ENCODE measurements at places on chromosomes 2 and 18.

GRCh38 chr2:27078267-27079194 is at the start of gene EMILIN1:
Gene EMILIN1, plus strand, starts transcription at chr2:27078615. Its CDS starts 451 bp downstream, at chr2:27079066.
- DNase-seq: peak; percentile 58

- DNase-seq: no peak
These were observed 37.7 kb upstream of the MMADHC start for GRCh38 chr2:149625271-149625670.

DNA sequence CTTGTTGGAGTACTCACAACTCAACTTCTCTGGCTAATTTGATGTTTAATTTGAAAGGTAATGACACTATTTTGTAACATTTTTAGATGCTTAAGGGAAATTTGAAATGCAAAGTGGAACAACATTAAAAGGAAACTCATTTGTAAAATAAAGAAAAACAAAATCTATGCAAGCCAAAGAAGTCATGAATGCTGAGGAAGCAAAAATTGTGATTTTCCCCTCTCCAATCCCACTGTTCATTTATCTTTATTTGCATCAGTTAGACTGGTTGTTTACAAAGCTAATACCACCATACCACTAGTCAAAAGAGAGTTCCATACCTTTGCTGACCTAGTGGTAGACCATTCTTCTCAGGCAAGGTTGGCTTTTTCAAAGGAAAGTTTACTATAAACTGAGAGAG is 2.2 kb upstream of the B4GALT6 start:
- no peak for DNase-seq

- DNase-seq: peak; percentile 31
These were observed 198.9 kb downstream of the SMAD7 start for GRCh38 chr18:48751727-48752468.

DNA sequence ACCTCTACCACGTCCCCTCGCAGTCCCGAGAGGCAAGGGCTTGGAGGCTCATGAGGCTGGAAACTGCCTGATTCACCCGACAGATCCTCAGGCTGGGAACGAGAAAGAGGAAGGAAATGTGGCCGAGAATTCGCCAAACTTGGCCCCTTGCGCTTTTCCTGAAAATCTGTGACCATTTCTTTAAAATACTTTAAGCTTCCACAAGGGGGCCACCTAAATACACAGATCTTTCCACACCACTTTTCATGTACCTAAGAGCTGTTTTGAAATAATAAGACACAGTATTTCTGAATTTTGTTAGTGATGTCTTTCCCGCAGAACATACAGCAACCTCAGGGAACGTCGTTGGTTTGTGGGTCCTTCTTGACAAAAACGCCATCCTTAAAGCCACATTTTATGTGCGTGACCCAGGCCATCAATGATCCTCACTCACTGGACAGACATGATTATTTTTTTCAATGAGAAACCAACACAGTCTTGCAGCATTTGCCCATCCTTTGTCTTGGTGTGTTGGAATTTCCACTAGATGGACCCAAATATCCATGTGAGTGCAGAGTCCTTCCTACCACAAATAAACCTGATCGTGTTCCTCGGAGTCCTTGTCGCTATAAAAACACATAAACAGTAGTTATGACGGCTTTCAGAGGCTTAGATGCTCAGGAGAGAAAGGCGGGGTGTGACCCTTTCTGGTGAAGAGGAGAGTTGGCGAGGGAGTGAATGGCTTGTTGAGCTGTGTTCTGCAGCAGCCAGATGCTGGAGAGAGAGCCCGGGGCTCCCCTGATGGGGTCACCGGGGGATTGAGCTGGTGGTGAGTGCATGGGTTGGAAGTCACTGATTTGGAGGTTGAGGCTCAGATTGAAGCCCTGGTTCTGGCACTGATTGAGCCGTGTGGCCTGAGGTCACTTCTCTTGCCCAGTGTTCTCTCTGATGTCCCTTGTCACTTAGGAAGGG is 25.0 kb downstream of the DCDC2C start:
- DNase-seq: no peak

DNA sequence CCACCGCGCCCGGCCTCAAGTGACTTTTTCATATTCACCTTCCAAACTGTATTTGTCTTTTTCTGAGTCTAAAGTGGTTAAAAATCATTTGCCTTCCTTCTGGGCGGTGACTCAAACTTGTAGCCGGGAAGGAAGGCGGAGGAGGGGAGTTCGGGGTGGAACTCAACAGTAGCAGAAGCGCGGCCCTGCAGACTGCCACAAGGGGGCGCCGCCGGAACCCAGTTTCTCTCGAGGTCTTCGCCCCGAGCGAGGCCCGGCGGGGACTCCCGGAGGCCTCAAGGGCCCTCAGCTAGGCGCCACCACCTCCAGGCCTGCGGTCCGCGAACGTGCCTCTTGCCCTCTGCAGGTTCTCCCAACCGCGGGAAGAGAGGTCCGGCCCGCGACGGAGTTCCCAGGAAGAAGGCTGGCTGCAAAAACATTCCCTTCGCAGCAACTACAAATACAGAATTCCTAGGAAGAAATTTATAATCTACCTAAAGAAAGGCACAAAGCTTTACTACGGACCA is 16.8 kb upstream of the ITM2C start:
- DNase-seq: peak; percentile 65

- DNase-seq: no peak
These were observed 412.1 kb upstream of the TRIB2 start for GRCh38 chr2:12304564-12305171.

GRCh38 chr2:235527806-235528469 is 34.1 kb downstream of the AGAP1 start:
- DNase-seq: no peak

GRCh38 chr2:103161456-103162289 is 399.8 kb downstream of the TMEM182 start:
- DNase-seq: peak; percentile 5

GRCh38 chr2:72166279-72166678 is 18.6 kb upstream of the CYP26B1 start:
- DNase-seq: no peak

DNA sequence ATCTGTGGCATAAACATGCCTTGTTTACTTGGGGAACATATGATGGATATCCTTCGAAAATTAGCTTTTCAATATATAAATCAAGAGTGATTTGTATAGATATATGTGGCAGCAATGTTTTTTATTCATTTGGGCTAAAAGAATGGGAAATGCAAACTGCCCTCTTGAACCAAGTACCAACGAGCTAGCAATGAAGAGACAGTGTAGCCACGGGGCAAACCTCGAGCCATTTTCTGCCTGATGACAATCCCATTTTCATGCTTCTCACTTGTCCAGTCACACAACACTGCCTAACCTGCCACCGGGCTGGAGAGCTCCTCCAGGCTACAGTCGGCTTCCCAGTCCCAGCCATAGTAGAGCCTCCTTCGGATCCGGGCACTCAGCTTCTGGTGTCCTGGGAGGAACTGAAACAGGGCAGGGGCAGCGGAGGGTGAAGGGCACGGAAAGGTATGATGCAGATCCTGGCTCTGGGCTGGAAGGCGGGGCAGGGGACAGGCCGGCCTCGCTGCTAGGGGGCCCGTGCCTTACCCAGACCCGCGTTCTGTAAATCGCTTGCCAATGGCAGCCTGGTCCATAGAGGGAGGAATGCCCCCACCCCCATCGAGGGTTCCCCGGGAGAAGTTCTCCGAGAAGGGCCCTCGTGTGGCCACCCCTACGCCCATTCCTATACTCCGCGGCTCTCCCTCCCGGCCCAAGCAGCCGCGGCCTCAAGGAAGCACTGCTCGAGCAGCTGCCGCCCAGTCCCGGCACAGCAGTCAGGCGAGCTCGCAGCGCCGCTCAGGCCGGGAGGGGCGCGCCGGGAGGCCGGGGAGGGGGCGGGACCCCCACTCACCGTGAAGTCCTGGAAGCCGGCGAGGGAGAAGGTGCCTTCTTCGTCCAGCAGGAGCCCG is 552 bp downstream of the CNPPD1 start:
- no peak for DNase-seq

GRCh38 chr18:41744421-41745030 is 210.5 kb upstream of the PIK3C3 start:
- no peak for DNase-seq

DNA sequence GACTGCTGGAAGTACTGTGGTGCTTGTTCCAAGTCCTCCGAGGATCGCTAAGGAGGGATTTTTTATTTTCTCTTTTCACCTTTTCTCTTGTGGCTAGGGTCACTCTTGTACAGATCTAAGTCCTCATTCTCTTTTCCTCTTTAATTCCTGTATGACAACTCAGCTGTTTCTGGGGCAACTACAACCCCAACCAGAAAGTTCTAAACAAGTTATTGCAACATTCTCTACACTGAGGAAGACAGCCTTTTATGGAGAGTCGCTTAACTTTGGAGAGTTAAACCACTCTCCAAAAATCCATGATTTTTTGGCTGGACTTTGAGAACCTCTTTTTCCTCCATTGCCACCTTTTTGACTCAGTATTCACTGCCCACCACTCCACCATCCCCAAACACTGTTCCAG is 74.0 kb upstream of the SESTD1 start:
- no peak for DNase-seq

DNA sequence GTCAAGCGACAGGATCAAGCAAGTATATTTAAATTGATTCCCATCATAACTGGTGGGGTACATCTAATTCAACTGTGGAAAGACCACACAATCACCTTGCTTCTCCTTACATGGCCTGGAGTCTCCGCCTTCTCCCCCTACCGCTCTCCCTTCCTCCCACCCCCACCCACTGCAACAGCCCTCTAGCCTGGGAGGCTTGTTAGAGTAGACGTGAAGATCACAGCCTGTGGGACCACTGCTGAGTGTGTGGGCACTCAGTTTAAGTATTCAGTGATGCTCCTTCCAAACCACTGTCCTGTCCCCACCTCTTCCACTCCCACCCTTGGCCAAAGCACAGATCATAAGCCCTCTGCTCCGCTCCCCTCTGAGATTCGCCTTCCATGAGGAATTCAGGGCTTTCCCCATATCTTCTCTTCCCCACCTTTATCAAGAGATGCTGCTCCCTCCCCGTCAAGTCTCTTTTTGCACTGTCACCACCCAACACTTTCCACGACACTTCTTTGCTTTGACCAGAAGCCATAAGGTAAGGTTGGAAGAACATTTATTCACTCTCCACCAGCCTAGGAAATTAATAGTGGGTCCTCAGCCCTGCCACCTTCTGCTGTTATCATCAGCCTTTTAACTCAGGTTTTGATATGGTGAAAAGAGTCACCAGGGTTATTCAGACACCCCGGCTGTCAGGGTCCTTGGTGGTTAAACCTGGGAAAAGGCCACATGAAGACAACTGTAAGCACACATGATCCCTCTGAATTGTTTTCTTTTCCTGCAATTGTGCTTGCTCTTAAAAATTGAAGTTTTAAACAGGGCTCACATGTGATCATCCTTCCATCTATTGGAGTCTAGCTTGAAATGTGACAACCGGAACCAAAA is 1.7 kb downstream of the METTL4 start:
- DNase-seq: no peak

DNA sequence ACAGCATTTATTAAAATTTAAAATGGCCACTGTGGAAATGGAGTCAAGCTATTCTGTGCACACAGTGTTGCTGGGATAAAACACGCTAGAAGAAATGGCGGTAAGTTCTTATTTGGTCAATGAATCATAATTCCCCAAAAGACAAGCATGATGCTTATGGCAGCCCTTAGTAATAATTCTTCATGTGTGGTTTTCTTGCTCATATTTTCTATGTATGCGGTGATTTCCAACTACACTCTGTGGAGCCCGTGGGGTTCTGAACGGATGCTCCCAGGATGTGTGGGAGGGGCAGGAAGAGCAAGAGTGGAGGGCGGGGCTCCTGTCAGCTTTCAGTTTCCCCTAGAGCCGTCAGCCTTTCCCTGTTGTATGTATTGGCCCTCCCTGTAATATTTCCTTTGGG is 91.7 kb upstream of the RMDN2 start:
- no peak for DNase-seq

DNA sequence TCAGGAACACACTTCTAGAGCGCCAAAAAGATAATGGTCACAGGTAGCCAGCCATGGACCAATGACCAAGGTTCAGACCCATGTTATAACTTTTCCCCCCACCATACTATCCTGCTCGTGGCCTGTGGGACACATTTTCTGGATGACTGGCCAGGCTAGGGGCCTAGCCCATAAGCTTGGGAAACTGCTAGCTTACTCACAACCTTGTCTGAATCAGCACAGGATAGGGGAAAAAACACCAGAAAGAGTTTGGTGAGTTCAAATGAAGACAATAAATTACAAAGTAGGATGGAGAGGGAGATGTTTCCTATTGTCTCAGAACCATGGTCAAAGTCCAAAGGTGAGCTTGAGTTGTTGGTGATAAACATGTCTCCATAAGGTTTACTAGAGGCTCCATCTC is 156.3 kb upstream of the CCDC68 start:
- no peak for DNase-seq

DNA sequence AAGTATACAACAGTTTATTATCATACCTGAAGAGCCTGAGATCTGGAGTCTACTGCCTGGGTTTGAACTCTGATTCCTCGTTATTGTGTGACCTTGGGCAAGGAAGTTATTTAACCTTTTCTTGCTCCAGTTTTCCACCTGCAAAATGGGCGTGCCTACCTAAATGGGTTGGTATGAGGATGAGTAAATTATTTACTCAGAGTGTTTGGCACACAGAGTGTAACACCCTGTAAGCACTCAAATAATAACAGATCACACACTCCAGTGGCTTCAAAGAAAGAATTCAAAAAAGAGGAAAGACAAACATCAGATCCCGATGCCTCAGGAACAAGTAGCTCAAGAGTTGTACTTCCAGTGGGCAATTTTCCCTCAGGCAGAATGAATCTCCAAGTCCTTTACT is 2.4 kb downstream of the SRD5A2 start:
- no peak for DNase-seq

GRCh38 chr2:167689444-167689843 is 558.0 kb downstream of the STK39 start:
- DNase-seq: no peak

- no peak for DNase-seq
These were observed 35.4 kb upstream of the PGAP1 start for GRCh38 chr2:196961889-196962288.

DNA sequence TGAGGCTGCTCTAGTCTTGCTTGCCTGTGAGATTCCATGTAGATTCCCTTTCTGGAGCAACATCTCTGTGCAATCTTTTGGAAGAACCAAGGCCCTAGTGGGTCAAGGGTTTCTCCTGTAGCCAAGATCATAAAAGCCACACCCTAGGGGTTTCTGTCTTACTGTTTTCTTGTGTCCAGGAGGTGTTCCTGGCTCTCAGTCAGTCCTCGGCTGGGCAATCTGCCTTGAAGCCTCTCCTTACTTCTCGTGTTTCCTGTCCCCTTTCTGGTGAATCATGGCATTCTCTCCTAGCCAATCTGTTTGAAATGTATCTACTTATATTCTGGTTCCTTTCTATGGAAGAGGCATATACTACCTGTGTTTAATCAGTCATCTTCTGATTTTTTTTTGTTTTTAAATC is 484.8 kb upstream of the UBE2E3 start:
- DNase-seq: no peak

DNA sequence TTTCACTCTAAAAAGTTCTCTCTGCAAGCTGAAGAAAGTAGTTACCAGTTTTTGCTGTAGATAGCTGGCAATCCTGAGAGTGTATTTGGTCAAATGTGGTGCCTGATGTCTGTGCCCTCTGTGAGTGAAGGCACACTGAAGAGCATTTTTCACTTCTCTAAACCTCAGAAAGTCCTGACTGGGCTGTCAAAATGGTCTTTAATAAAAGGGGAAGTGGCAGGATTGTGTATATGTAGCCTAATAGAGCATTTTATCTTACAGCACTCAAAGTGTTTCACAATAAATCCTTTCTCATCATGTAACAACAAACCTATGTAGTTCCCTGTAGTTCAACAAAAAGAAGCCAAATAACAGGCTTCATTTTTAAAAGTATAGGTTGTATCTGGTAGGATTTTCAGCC is 1552.3 kb upstream of the SLC39A10 start:
- no peak for DNase-seq

Data from anterior cingulate cortex (tissue), 58 donors.